T1000 (cell line): ENCODE measurements at places on chromosomes 7 and 10.

- no peak for DNase-seq
These were observed 60.0 kb downstream of the ICA1 start for GRCh38 chr7:8201846-8202441.

- no peak for DNase-seq
These were observed 107.9 kb downstream of the ODAD2 start for GRCh38 chr10:27890971-27891370.

GRCh38 chr10:124650820-124651401, 93.3 kb downstream of the FAM53B start:
- no peak for DNase-seq

GRCh38 chr7:44044315-44045225, at the start of gene DBNL:
Gene DBNL, plus strand, starts transcription at chr7:44044702. Its CDS starts 36 bp downstream, at chr7:44044738.
- DNase-seq: peak; percentile 79
